ENCODE measurements at places on chromosomes 16 and 17.

DNA sequence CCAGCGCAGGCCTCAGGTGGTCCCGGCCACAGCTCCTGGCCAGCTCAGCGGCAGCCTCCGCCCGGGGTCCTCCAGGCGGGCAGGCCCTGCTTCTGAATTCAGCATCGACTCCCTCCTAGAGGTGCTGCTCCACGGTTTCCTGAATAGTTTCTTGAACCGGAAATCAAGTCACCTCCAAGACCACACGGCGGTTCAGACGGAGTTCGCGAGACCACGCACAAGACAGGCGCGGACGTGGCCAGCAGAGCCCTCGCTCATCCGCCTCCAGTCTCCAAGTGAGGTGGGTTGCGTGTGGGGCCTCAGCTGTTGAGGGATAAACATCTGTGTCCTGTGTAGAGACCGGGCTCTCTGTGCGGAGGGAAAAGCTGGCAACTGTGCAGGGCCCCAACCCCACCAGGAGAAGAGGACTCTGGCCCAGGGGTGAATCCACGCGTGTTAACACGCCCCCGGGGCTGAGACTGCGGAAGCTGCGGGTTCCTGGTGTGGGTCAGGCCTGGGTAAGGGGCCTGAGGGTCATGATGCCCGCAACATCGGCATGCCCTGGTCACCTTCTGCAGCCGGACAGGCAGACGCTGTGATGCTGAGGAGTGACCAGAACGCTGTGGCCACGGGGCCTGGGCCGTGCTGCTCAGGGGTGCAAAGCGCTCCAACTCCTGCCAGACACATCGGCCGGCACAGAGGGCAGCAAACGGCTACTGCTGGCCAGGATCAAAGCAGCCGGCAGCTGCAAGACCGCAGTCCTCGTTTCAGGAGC, 55.0 kb upstream of the METRNL start:
- no peak for DNase-seq

GRCh38 chr17:9179602-9180001, 158.3 kb downstream of the NTN1 start:
- DNase-seq: no peak

- no peak for DNase-seq
Observed at GRCh38 chr16:81714583-81714982, 64.5 kb upstream of the PLCG2 start.

GRCh38 chr17:73958453-73958852, 245.0 kb upstream of the RPL38 start:
- DNase-seq: no peak
